ENCODE measurements at places on chromosomes 5 and 9.

DNA sequence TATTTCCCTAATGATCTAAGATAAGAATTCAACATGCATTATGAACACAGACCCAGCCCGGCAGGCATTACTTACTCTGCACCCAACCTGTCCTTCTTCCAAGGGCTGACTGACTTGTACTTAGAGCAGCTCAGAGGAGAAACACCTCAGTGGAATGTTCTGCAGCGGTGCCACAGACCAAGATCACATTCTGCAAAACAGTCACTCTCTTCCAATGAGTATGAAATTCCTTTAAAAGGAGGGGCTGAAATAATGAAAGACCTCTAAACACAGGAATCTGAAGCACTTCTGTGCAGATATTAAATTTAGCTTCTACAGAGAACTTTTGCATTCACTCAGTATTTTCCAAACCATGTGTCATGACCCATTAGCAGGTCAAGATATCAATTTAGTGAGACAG is 172.9 kb downstream of the ZDHHC21 start:
- DNase-seq = no peak

- DNase-seq = peak; percentile 1
These were observed 629 bp downstream of the CCNH start for GRCh38 chr5:87411973-87412629.

- no peak for DNase-seq
These were observed 6.1 kb upstream of the AP3B1 start for GRCh38 chr5:78300464-78301045.

- DNase-seq = no peak
These were observed 84.6 kb downstream of the ANKRD55 start for GRCh38 chr5:56148453-56148971.

DNA sequence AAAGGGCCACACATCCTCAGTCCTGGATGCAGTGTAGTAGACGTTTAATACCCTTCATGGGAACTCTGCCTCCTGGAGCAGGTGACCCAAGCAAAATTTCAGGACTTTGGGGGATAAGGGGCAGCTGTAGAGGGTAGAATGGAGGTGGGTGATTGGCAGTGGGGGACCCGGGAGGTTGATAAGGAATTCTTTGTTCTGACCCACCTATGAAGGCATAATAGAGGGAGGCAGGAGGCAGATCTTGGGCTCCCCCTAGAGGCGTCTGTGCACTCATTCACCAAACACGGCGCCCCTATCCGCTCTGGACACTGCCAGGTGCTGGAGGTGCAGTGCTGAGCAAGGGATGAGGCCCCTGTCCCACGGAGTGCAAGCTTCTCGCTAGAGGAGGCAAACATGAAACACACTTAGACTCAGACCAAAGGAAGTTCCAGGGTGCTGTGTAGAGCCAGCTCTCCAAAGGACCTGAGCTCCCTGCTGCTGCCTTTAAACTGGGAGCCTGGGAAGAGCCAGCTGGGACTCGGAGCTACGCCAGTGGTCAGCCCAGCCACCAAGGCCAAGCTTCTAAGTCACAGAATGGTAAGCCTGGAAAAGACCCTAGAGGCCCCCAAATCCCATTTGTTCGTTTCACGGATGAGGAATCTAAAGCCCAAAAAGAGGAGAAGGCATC is 7.7 kb downstream of the IL17B start:
- peak; percentile 43 for DNase-seq

DNA sequence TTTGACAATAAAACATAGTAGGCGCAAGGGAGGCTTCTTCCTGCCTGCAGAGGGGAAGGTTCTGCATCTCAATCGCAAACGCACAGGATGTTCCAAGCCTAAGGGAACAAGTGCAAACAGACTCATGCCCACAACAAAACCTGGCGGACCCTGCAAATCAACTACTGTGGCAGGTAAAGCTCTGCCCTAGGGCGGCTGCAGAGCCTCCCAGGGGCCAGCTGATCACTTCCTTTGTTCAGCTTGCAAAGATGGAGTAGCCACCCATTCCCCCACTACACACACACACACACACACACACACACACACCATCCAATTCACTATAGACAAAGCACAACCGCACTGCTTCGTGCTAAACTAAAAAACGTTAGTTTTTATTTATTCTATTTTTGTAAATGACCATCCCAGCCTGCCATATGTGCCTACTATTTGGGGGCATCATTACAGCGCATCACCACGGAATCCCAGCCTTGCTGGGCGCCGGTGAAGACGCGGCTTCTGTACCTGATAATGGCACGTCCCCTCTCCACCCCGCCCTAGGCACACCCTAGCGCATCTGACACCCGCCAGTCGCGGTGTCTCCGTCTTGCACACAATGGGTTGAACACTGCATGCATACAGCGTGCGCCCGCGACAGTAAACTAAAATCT is 57.6 kb downstream of the DPYSL3 start:
- DNase-seq = no peak

DNA sequence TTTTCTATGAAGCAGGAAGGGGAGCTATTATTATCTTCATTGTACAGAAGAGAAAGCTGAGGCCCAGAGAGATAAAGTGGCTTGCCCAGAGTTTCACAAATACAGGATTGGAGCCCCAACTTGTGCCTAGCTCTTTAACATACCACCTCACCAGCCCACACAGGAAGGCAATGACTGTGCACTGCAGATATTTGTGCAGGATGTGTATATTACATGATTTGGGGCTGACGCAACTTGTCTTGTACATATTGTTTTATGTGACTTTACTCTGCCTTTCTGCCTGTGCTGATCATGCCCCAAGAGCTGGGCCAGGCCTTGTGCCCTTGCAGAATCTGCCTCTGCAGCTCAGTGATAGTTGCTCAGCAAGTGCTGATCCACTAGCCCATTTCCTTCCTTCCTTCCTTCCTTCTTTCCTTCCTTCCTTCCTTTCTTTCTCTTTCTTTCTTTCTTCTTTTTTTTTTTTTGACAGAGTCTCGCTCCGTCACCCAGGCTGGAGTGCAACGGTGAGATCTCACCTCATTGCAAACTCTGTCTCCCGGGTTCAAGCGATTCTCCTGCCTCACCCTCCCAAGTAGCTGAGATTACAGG is 106.6 kb upstream of the TBCA start:
- no peak for DNase-seq

DNA sequence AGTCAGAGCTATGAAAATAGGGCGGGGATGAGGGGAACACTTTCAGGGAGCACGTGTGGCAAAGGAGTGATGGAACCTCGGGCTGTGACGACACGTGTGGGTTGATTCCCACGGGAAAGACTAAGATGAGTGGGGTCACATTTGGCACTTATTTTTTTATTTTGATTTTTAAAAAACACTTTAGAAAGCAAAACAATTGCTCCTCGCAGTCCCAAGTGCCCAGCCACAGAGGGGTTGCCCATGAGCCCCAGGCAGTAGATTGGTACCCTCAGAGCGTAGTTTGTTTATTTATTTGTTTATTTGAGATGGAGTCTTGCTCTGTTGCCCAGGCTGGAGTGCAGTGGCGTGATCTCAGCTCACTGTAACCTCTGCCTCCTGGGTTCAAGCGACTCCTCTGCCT is 69.7 kb downstream of the WNK2 start:
- DNase-seq = no peak
